Endothelial cell (in vitro differentiated cells): ENCODE measurements at places on chromosomes 16 and 17. TPM values are rescaled to one million over a fixed set of nuclear protein-coding genes. Genes with fewer than 3 reads are reported as not detected.

GRCh38 chr16:8283195-8283594 lies 307.1 kb downstream of the TMEM114 start:
- no peak for DNase-seq

GRCh38 chr16:14125000-14125681 lies 54.0 kb downstream of the MRTFB start:
- no peak for DNase-seq

GRCh38 chr17:81002409-81003361 lies 11.0 kb downstream of the CHMP6 start:
- DNase-seq = no peak

GRCh38 chr16:53121043-53121620 lies 66.3 kb downstream of the CHD9 start:
- DNase-seq = no peak

DNA sequence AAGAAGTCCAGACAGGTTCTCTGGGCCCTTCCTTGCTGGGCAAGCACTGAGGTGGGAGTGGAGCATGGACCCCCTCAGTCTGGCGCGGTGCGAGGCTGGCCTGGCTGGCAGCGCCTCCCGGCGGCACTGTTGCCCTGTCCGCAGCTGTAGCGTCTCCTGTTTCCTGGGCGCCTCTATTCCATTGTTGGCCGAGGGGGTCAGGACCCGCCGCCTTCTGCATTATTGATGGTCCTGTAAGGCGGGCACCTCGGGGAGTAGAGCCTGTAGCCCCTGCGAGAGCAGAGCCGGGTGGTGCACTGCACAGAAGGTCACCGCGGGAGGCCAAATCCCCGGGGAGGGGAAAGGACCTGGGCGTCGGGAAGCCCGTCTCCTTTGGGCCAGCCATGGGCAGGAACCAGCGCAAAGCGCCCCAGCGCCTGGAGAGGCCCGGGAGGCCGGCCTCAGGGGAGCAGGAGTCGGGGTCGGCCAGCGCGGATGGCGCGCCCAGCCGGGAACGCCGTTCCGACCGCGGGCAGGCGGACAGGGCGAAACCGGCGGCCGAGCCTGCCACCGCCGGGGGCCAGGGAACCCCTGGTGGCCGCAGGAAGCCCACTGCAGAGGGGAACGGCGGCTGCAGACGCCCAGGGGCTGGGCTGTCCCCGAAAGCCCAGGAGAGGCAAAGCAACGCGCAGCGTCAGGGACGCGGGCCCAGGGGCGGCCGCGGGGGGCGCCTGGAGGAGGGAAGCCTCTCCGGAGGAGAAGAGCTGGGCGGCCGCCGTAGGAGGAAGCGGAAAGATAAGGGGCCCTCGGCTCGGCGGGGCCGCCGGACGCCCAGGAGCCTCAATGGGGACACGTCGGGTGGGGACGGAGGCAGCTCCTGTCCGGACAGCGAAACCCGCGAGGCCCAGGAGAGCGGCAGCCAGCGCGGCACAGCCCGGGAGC lies at the start of gene MYO15B:
TSS of gene MYO15B (plus strand) at position 126 of the 921 bp plus-strand sequence. CDS start at position 384, 258 bp downstream.
- DNase-seq = peak; percentile 81

DNA sequence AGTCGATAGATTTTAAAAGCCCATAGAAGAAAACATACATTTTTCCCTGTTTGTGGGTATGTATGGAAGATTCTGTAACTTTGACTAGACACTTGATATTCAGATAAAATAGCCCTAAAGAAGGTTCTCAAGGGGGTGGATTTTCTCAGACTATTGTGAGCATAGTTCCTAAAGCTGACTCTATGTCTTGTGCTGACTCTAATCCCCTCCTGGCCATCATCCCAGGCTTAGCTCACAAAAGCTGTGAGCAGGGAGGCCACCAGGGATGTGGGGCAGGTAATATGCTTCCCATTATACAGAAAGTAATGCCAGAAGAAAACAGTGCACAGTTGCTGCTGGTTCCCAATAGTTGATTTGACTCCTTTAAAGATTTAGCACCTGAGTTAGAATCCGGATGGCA lies 32.0 kb downstream of the CDH13 start:
- DNase-seq = no peak

- no peak for DNase-seq
Measured at GRCh38 chr17:29581583-29582253, 7.7 kb downstream of the GIT1 start.

- no peak for DNase-seq
Measured at GRCh38 chr16:4618645-4619418, 4.1 kb upstream of the UBALD1 start.

GRCh38 chr16:17302620-17303019 lies 168.1 kb downstream of the XYLT1 start:
- no peak for DNase-seq

DNA sequence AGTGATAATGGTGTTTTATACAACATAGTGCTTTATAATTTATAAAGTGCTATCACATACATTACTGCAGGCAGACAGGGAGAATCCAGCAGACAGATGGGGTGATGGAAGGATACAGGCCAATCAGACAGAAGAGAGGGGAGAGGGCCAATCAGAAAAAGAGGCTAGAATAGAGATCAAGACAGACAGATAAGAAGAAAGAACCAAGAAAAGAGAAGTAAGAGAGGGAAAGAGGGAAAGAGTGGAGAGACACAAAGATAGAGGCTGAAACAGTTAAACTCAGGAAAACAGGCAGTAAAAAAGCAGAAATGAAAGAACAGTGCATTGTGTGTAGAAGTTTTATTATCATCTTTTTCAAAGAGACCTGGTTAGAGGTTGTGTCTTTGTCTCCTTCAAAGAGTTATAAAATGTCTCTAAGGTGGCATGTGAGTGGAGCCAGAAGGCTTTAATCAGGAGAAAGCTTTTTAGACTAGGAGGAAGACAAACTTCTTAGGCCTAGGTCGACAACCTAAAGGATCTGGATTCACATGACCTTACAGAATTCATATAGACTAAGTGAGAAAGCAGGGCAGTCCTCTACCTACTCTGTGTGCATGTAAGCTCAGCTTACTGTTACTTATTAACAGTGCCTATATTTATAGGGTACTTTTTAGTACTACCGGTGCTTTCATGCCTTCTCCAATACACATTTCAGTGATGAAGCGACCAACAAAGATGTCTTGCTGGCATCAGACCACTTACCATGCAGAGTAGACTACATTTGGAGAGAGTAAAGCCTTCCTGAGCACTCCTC lies 8.3 kb upstream of the CHD3 start:
- DNase-seq = no peak

DNA sequence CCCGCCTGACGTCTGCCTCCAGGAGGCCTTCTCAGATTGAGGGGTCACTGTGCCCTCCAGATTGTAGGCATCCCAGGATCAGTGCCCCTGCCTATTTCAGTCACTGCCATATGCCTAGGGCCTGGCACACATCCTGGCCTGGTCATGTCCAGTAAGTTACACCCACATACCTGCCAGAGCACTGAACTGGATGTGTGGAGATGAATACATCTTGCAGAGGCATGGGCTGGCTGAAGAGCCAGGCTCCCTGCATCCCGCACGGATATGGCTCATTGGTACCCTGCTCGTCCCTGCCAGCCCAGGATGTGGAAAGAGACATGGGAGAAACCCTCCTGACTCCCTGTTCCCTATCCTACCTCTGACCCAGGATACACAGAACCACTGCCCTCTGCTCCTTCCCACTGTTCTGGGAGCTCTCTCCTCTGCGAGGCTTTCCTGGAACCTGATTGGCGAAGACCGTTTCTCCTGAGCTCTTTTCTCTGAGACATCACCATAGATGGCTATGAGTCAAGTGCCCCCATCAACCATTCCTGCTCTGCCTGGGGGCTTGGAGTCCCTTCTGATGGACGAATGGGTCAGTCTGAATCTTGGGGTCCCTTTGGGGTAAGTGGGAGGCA lies 40.0 kb upstream of the TAC4 start:
- no peak for DNase-seq

DNA sequence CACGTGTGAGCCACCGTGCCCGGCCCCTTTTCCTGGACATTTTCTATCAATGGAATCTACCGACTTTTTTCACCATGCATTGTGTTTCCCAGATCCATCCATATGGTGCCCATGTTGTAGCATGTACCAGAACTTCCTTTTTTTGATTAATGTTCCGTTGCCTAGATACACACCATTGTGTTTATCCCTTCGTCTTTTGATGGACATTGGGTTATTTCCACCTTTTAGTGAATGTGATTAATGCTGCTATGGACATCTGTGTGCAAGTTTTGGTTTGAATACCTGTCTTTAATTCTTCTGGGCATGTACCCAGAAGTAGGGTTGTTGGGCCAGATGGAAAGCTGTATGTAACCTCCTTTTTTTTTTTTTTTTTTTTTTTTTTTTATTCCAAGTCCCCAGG lies 79.8 kb downstream of the NT5M start:
- DNase-seq = no peak

GRCh38 chr17:8014558-8014850 lies 12.1 kb downstream of the GUCY2D start:
- no peak for DNase-seq

DNA sequence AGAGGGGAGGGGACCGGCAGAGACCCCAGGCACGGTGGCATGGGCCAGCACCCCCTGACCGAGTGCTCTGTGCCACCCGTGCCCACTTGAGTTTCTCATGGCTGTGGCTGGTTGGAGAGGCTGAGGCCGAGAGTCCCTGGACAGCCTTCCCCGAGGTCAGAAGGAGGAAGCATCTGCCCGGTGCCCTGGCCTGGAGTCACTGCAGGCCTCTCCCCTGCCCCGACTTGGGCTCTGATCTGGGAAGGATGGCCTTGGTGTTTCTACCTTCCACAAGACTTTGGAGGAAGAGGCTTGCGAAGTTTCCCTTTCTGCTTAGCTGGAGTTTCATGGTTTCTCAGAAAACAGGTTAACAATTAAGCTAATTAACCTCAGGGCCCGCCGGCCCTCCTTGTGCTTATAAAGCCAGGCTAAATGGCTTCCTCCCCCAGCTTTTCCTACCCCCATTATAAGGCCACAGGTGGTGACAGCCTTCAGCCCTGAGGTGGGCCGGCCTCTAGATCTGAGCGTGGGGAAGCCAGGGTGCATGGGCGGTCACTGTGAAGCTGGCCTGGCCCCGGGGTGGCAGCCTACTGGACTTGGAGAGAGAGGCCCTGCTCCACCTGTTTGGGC lies 17.3 kb downstream of the LLGL2 start:
- no peak for DNase-seq

- no peak for DNase-seq
Measured at GRCh38 chr17:79020631-79021301, 3.2 kb upstream of the C1QTNF1 start.

- DNase-seq = no peak
Measured at GRCh38 chr17:1769822-1770477, 8.1 kb downstream of the SERPINF1 start.

- no peak for DNase-seq
Measured at GRCh38 chr17:41583137-41584127, 3.3 kb downstream of the KRT14 start.

GRCh38 chr16:59634004-59634579 lies 900.0 kb upstream of the GOT2 start:
- DNase-seq = no peak

DNA sequence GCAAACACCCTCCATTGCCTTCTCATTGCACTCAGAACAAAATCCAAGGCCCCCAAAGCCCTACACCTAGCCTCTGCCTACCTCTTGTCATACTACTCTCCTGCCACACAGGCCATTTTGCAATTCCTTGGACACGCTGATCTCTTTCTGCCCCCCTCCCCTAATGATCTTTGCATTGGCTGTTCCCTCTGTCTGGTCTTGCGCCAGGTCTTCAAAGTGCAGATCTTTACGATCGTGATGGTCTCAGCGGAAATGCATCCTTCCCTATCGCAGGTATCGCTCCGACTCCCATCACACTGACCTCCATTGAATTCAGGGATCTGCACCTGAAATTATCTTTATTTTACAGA lies 777 bp upstream of the MOSMO start:
- DNase-seq = no peak

DNA sequence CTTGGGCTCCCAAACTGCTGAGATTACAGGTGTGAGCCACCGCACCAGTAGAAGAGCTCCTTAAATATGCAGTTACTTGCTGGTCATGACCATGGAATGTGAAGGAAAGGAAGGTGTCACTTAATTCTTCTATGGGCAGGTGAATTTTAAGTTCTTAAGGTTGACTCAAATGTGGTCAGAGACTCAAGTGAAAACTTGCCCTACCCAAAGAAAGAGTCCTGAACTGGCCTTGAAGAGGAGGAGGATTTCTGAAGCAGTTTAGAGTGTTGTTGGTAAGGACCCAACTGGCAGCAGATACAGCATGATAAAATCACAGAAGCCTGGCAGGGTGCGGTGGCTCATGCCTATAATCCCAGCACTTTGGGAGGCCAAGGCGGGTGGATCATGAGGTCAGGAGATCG lies 29.4 kb downstream of the CHD9 start:
- DNase-seq = no peak

DNA sequence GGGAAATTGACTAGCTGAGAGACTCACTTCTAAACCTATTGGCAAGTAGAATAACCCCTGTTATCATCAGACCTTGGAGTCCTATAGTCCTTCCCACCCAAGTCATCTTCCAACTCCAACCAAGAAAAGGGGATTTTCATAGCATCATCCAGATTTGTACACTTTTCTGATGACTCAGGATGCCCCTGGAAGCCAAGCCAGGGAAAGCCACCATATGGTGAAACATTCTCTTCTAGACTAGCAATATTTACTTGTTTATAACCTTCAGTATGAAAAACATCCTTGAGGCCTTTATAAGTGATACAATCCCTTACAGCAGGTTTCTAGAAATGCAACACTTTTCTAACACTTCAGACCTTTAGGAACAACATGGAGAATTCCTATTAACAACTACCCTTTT lies 618.8 kb upstream of the CDH11 start:
- DNase-seq = no peak

DNA sequence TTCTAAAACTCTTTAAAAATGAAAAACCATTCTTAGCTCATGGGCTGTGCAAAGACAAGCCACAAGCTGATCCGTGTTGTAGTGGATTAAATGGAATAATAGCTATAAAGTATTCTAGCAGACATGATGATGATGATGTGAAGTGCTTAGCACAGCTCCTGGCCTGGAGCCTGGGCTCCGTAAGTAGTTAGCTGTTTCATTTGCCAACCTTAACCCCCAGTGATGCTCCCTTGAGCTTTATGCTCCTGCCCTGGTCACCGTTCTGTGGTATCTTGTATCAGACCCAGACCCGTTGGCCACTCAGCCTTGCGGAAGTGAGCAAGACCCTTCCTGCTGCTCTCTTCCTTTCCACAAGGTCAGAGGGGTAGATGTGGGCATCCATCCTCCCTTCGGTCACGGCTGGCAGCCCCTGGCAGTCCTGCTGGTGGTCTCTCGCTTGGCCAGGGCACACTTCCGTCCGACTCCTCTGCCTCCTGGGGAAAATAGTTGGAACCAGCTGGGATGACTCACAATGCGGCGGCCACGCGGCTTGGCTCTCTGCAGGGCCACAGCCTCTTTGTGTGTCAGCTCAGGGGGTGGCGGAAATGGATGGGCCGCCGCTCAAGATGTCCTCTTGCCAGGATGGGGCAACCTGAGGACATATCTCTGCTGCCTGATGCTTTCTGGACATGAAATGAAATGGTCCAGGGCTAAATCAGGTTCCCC lies 79.1 kb downstream of the GPR139 start:
- no peak for DNase-seq

GRCh38 chr16:87470332-87470731 lies 22.5 kb downstream of the ZCCHC14 start:
- no peak for DNase-seq

The SMIM36 gene
- total RNA-seq = not detected

The QRICH2 gene
- 15.0 TPM for total RNA-seq

The TBX4 gene
- 1.1 TPM for total RNA-seq

The SETD1A gene
- 23.4 TPM for total RNA-seq

The CACNG3 gene
- not detected for total RNA-seq

The IKZF3 gene
- not detected for total RNA-seq

The KRTAP1-5 gene
- total RNA-seq = not detected
